T-helper 17 cell (primary cell): ENCODE measurements at places on chromosomes 7 and 10. TPM values are rescaled to one million over a fixed set of nuclear protein-coding genes. Genes with fewer than 3 reads are reported as not detected.

DNA sequence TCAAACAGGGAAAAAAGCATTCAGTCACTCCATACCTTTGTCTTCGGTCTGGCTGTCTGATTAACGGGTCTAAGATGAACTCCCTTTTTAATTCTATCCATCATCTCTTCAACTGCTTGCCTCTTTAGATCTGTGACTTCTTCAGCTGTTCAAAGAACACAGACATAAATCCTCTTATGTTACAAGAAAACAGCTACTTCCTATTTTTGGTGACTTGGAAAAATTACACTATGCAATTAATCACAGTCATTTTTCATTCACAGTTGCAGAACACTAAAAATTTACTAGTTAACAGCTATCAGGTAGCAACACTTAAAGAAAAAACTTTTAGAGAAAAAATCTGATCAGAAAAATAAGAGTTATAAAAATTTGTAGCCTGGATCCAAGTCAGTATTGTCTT, 66.0 kb downstream of the ENO4 start:
- no peak for DNase-seq
- H3K36me3 ChIP-seq: no peaks in the 10 kb centered on the region
- no peaks in the 10 kb centered on the region for H3K27me3 ChIP-seq
- H3K4me1 ChIP-seq: peaks cover 1% of the 10 kb centered on the region
- no peak overlapping the region for H3K4me3 ChIP-seq

- peaks cover 2% of the 10 kb centered on the region for H3K4me1 ChIP-seq
- H3K27me3 ChIP-seq: peaks cover 66% of the 10 kb centered on the region
- no peak for DNase-seq
- H3K4me3 ChIP-seq: peak overlapping the region; percentile 12
- H3K36me3 ChIP-seq: no peaks in the 10 kb centered on the region
Observed at GRCh38 chr10:90751107-90751997, 106.5 kb downstream of the HTR7 start.

GRCh38 chr7:141202535-141202934, 128.7 kb downstream of the TMEM178B start:
- no peak for DNase-seq
- H3K4me1 ChIP-seq: peaks cover 3% of the 10 kb centered on the region
- peaks cover 2% of the 10 kb centered on the region for H3K36me3 ChIP-seq
- no peak overlapping the region for H3K4me3 ChIP-seq
- peaks cover 50% of the 10 kb centered on the region for H3K27me3 ChIP-seq
- H3K27ac ChIP-seq: no peak overlapping the region

DNA sequence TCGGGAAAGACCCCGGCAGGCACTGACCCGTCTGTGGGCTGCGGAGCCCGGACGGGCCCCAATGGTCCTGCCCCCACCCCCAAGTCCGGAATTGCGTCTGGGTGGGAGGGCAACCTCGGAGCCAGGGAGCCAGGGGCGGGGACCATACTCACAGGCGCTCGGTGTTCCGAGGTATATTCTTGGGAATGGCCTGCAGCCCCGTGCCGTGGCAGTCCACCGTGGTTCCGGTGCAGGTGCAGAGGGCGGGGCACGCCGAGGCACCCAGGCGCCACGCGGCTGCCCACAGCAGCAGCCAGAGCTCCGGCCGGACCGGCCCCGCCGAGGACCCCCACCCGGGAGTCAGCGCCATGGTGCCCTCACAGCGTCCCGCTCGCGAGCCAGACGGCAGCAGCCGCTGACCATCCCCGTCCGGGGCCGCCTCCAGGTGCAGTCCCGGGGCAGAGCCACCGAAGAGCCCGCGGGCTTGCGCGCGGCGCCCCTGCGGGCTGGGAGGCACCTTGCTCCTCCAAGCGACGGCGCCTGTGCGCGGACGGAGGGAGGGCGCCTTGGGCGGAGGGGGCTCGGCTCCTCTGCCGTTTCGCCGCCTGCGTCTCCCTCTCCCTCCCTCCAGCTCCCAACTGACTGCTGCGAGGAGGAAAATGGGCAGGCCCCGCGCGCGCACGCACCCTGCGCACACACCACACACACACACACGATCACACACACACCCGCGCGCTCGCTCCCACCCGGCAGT, at the start of gene SLIT1:
Gene SLIT1 (minus strand): TSS at position 634 of the 733 bp plus-strand sequence. CDS start 285 bp downstream, at position 349.
- DNase-seq: no peak
- H3K4me3 ChIP-seq: peak within 1 kb of the TSS; percentile 63
- no peak within 1 kb of the TSS for H3K27ac ChIP-seq
- H3K36me3 ChIP-seq: peaks cover 7% of the 10 kb centered on the region
- peaks cover 10% of the 10 kb centered on the region for H3K4me1 ChIP-seq

The OR2F2 gene
- total RNA-seq: not detected

The C10orf67 gene
- 0.26 TPM for total RNA-seq
